CD4-positive, alpha-beta T cell treated with Interleukin-2 at 100 ng/mL for 4 hours (primary cell): ENCODE measurements at places on chromosomes 3 and 15.

DNA sequence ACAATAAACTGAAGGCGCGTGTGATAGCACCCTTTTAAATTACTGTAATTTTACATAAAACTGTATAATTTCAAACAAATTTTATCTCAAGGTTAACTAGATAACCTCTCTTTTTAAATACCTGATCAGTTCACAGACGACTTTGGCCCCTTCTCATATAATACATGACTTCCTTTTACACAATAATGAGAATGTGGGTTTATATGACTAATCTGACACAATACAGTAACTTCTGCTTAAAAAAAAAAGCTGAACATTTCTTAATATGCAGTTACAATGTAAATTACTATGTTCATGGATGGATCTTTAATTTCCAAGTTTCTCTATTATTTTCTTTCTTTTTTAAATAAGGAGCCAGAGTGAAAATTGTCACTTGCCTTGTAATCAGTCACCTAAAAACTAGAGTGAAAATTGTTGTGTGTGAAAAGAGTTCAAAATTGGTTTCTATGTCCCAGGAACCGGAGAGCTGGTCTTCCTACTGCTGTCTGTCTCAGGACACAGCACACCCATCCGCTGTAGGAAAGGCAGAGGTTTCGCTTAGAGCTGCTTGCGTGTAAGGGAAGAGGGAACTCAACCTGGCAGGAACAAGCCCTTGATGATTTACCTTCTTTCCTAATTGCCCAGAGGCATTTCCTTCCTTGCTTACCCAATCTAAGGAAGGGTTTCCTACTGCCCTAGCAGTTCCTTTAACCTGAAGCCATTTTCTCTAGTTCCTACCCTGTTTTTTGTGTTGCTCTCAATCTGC is 33.3 kb downstream of the PLD1 start:
- no peak for DNase-seq

DNA sequence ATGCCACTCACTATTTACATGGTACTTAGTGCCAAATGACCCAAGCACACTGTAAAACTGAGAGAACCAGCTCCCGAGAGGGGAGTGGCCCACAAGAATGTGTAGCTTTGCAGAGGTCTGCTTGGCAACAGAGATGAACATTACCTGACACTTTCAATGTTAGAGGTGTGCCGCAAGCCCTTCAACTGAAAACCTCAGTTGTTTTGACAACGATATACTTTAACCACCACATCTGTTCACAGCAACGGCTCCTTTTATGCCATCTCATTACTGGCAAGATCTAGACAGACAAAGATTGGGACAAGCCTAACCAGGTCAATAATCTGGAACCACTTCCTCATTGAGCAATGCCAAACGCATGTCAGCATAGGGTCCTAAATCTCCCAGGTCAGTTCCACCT is 23.7 kb downstream of the NEK10 start:
- DNase-seq = peak; percentile 19

GRCh38 chr15:98809273-98809672 is 160.9 kb downstream of the IGF1R start:
- no peak for DNase-seq

- DNase-seq = no peak
Measured at GRCh38 chr15:62248277-62248984, 83.3 kb upstream of the C2CD4B start.

DNA sequence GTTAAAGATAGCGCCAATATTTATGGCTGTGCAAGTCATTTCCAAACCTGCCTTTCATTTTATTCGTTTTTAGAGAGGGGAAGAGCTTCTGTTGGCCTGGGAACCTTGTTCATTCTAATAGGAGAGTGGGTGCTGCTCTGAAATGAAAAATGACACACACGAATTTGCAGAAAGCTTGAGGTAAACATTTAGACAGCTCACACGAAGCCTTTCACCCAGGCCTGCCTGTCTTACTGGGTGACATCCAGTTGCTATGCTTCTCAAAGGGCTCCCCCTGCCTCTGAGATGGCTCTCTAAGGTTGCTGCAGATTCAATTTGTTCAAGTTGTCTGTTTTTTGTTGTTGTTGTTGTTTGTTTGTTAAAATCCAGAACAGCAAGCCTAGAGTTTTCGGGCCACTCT is 18.2 kb downstream of the PEX5L start:
- DNase-seq = no peak

GRCh38 chr15:78308422-78309032 is 9.1 kb upstream of the SKIC8 start:
- DNase-seq = peak; percentile 24

GRCh38 chr3:24389108-24390090 is 105.3 kb downstream of the THRB start:
- DNase-seq = no peak

DNA sequence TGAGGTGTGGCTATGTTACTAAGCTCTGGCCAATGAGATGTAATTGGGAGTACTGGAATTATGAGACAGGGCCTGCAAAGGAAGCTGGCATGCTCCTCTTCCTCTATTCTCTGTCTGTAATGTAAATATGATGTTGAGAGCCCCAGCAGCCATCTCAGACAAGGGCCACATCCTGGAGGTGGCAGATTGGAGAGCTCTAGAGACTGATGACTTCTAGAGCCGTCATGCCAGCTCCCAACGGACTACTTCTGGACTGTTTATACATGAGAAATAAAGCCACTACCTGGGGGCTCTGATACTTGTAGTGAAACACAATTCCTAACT is 19.7 kb downstream of the PLD1 start:
- no peak for DNase-seq

GRCh38 chr3:108936924-108937689 is 16.6 kb downstream of the GUCA1C start:
- DNase-seq = no peak

DNA sequence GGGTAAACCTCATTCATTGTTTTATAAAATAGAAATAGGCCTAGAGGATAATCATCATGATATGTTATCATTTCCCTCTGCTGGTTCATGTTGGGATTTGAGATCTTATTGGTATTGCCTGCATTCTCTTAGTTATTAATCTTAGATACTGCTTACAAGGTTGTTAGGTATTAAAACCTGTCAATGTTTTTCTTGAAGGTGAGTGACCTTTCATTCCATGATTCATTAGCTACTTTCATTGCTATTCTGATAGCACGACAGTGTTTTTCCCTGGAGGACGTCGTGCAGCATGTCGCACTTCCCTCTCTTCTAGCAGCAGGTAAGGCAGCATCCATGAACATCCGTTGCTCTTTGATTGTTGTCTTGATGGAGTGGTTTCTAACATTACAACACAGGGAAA is 17.1 kb downstream of the P2RY12 start:
- DNase-seq = no peak

DNA sequence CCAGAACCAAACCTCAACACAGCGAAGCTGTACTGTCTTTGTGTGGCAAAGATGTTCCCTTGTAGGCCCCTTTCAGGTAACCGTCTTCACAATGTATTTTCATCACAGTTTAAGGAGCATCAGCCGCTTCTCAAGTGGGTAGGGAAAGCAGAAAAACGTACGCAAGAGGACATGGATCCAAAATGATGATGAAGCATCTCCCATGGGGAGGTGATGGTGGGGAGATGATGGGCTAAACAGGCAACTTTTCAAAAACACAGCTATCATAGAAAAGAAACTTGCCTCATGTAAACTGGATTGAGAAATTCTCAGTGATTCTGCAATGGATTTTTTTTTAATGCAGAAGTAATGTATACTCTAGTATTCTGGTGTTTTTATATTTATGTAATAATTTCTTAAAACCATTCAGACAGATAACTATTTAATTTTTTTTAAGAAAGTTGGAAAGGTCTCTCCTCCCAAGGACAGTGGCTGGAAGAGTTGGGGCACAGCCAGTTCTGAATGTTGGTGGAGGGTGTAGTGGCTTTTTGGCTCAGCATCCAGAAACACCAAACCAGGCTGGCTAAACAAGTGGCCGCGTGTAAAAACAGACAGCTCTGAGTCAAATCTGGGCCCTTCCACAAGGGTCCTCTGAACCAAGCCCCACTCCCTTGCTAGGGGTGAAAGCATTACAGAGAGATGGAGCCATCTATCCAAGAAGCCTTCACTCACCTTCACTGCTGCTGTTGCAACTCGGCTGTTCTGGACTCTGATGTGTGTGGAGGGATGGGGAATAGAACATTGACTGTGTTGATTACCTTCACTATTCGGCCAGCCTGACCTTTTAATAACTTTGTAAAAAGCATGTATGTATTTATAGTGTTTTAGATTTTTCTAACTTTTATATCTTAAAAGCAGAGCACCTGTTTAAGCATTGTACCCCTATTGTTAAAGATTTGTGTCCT is 60.0 kb downstream of the AAGAB start:
- no peak for DNase-seq

- DNase-seq = no peak
Measured at GRCh38 chr3:182633186-182633585, 160.1 kb upstream of the ATP11B start.

- no peak for DNase-seq
Measured at GRCh38 chr15:44034933-44035624, 160.0 kb downstream of the FRMD5 start.

DNA sequence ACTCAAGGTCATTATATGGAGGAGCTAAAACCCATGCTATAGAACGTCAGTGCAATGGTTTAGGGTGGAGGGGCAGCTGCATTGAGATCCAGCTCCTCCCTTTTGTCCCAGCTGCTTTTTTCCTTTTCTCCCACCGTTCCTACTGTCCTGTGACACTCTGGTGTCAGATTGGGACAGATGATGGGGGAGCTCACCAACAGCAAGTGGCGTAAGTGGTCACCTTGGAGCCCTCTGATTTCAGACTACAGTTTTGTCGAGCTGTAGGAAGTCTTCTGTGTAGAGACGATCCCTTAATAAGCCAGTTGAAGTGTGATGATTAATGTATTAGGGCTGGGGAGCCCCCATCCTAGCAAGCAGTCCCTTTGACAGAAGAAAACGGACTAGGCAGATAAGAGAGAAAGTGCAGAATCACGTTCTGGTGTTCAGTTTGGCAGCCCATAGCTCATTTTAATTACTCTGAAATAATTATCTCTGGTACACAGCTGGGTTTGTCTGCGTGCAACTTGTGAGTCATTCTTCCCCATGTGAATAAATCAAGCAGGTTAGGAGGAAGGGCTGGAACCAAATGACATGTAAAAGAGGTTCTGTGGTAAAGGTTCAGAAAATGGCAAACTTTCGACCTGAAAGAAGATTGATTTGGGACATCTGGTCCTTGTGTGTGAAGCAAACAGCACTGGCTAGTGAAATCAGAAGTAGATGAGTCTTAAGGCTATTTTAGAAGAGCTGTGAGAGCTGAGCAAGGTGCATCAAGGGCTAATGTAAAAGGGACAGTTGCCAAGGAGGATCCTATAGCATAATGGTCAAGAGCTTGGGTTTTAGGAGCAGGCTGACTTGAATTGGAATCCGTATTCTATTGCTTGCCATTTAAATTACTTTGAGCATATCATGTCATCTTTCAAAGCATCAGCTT is 241.4 kb downstream of the EDEM1 start:
- no peak for DNase-seq

DNA sequence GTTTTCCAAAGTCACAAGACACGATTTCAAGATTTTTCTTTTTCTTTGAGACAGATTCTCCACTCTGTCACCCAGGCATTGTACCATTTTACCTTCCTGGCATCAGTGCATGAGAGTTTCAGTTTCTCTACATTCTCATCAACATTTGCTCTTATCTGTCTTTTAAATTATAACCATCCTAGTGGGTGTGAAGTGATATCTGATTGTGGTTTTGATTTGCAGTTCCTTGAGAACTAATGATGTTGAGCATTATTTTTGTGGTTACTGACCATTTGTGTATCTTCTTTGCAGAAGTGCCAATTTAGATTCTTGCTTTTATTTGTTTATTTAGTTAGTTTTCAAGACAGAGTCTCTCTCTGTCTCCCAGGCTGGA is 41.2 kb downstream of the ADIPOQ start:
- no peak for DNase-seq

DNA sequence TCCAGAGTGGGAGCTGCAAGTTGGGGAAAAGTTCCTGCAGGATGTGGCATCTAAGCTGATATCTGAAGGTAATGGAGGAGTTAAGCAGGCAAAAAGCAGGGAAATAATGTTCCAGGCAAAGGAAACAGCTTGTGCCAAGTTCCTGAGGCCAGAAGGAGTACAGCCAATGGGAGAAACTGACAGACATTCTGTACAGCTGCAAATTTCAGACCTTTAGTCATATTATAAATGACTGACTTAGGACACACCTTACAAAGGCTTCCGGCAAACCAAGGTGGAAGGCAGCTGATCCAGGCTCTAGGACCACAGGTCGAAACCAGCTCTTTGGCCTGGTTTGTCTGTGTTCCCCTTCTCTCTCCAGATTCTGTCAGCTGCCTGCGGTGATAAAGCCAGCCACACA is 9.3 kb downstream of the WWTR1 start:
- DNase-seq = no peak

- DNase-seq = no peak
Measured at GRCh38 chr15:39530480-39531342, 50.2 kb upstream of the THBS1 start.

DNA sequence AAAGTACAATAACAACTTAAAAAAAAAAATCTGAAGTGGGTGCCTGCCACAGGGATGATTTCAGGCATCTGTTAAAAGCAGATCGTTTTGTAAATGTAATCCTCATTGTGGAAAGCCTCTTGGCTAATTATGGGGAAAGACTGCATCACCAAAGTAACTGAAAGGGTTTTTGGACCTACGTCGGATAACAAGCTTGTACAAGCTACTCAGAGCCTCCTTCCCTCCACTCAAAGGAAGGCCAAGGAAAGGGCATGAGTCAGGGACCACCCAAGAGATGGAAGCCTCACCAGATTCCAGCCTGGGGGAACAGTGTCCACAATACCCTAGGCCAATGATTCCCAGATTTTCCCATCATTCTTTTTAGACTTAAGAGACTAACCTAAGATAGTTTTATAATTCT is 84.3 kb downstream of the ATP1B3 start:
- no peak for DNase-seq

DNA sequence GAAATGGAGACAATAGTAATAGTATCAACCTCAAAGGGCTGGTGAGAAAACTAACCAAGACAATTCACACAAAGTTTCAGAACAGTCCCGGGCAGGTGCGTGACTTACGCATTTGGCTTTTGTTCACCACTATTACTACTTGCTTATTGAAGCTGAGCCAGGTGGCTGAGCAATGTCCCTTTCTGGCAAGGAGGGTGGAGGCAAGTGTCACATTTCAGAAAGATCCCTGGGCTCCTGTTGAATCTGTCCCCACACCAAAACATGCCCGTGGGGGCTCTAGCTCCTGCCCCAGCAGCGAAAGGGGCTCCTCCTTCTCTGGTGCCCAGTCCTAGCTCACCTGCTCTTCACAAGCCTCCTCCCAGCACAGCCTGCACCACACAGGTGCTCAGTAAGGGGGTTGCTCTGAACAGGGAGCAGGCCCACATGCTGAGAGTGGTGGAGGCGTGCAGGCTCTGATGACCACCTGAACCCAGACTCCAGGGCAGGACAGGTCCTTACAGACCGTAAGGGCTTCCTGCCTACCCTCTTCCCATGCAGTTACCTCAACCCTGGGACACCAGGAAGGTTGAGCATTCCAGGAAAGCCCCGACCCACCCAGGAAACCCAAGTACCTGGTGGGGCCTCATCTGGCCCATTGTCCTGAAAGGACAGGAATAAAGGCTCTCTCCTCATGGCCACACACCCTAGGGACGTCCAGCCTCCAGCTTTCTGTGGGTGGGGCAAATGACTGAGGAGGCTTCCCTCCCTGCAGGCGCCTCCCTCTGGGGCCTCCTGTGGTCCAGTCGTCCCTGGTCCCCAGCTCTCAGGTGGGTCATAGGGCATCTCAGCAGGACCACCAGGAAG is 32.6 kb downstream of the SEMA7A start:
- peak; percentile 14 for DNase-seq
